Naive thymus-derived CD4-positive, alpha-beta T cell (primary cell): ENCODE measurements at places on chromosomes 5 and 9.
A peak's percentile ranks its signal among the peaks of the same experiment; 100 is the strongest.

DNA sequence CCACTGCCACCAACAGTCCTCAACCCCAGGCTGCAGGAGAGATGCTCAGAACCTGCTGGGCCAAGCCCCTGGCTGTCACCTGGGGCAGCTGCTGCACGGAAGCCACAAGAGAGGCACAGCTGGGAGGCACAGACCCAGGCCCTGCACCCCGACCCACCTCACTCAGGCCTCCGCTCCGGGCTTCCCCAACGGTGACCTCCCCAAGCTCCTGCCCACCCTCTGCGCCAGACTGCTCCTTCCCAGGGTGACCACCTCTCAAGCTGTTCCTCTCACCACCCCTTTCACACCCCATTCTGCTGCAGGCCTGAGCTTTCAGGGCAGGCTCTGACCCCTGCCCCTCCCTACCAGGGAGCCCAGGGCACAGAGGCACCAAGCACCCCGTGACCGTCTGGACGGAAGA is 33.0 kb downstream of the VAV2 start:
- DNase-seq, result no peak

DNA sequence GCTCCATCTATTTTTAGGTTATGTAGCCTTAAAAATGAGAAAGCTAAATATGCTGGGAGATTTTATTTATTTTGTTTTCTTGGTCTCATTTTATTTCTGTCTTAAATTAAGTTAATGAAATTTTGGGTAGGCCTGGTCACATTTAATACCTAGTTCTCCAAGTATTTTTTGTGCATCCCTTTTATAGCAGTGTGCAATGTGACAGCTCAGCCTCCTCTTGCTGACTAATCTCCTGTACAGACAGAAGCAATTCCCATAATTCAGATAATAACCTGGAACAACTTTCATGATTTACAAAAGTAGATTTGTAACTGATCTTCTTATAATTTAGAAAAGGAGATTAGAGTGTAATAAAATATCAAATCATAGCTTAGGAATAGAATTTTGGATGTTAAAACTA is 403.9 kb downstream of the ADGRV1 start:
- no peak for DNase-seq

DNA sequence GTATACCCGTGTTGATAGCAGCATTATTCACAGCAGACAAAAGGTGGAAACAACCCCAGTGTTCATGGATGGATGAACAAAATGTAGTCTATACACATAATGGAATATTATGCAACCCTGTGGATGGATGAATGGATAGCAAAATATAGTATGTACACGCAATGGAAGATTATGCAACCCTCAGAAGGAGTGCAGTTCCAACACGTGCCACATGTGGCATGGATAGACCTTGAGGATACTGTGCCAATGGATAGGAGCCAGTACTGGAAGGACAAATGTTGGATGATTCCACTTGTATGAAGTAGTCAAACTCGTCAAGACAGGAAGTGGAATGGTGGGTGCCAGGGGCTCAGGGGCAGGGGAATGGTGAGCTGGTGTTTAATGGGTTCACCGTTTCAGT is 44.9 kb downstream of the PLEKHG4B start:
- DNase-seq, result no peak

GRCh38 chr5:160377651-160378050 is 7.2 kb upstream of the C1QTNF2 start:
- no peak for DNase-seq

- DNase-seq, result no peak
Measured at GRCh38 chr5:171867786-171868185, 82.2 kb downstream of the SMIM23 start.

DNA sequence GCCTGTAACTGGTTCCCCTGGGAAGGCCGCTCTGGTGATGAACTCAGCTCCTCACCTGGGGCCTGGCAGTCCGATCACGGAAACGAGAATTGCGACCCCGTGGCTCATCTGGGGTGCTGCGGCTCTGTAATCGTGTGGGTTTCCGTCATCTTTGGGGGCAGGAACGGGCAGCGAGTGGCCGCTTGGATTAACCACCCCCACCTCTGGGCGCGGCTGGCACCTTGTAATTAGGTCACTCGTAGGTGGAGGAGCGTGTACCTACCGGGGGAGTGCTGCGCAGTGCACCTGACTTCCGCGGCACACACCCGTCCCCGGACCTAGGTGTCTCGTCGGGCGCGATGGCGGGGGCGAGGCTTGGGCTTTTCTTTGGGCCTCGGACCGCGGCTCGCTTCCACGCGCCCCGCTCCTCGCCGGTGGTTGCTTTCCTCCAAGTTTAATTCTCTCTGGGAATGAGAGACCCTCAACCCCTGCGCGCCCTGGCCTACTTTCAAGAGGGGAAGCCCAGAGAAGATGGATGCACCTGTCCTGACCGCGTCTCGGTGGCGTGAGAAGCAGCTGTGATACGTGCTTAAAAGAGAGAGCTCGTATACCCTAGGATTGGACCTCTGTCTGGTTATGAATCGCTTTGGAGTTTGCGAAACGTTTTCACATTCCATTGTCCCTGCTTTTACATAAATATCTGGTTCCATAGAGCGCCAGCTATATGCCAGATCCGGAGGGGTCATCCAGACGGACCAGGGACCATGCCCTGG is 744 bp upstream of the PPP2CA start:
- DNase-seq, result no peak

- DNase-seq, result peak; percentile 60
Measured at GRCh38 chr9:32378993-32379729, 5.3 kb upstream of the ACO1 start.

DNA sequence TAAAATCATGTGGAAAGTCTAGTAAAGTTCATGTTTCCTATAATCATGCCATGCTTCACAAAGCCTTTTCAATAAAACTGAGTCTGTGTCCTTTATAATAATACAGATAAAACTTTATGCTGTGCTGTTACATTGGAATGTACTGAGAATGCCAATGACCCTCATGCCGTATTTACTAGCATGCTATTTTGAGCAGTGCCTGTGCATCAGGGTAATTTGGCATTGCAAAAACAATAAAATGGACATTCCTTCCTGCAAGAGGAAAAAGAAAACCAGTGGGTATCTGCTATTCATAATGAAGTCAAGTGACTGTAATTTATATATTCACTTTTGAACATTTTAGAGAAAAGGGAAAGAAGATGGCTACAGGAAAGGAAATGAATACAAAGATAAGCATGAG is 159.0 kb downstream of the PBX3 start:
- no peak for DNase-seq

DNA sequence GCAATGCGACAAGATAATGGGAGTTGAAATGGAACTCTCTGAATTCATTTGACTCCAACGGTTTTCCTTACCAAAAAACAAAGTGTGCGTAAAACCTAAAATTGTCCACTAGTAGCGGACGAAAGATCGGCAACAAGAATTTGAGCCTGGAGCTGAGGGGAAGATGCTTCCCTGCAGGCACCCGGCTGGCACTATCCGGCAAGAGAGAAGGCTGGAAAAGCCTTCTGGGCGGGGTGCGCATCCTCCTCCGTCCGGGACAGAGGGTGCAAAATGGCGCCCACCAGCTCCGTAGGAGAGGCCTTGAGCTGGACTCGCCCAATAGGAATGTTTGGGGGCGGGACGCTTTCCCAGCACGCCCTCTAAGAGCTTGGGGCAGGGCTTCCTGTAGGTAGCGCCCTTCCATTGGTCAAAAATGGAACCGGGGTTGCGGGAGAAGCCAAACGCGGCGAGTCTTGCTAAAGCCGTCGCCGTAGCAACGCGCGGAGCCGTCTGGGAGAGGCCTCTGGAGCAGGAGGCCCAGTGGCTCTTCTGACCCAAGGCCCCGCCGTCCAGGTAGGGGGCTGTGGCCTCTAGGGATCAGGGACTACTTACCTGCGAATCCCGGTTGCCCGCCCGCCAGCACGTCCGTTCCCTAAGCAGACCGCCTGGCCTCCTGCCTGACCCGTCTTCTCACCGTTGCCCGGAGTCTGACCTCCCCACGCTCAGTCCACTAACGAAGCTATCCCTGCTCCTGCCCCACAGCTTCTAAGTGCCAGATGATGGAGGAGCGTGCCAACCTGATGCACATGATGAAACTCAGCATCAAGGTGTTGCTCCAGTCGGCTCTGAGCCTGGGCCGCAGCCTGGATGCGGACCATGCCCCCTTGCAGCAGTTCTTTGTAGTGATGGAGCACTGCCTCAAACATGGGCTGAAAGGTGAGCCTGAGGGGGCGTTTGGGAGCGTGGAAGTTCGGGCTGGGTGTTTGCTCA is 9.2 kb downstream of the RUFY1 start:
- peak; percentile 86 for DNase-seq

DNA sequence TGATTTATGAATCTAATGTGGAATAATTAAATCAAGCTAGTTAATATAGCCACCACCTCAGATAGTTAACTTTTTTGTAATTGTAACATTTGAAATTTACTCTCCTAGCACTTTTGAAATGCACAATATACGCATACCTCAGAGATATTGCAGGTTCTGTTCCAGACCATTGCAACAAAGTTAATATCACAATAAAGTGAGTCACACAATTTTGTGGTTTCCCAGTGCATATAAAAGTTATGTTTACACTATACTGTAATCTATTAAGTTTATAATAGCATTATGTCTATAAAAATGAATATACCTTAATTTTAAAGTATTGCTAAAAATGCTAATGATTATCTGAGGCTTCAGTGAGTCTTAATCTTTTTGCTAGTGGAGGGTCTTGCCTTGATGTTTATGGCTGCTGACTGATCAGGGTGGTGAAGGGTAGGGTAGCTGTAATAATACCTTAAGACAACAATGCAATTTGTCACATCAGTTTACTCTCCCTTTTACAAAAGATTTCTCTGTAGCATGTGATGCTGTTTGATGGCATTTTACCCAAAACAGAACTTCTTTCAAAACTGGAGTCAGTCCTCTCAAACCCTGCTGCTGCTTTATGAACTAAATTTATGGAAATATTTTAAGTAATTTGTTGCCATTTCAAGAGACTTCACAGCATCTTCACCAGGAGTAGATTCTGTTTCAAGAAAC is 235.1 kb upstream of the ADAMTSL1 start:
- DNase-seq, result no peak

- DNase-seq, result no peak
Measured at GRCh38 chr9:115964710-115965347, 188.8 kb upstream of the PAPPA start.

DNA sequence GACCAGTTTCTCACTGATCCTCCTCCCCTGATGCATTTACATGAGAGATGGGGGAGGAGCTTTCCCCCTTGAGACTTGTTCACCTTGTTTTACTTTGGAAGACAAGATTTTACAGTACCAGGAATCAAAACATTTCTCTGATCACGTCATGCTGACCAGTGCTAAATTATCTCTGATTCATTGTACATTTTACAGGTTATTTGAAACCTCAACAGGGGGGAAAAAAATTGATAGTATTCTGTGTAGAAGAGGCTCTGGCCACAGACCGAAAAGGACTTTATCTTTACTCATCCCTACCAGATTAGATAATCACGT is 133.9 kb downstream of the GRIA1 start:
- DNase-seq, result no peak

DNA sequence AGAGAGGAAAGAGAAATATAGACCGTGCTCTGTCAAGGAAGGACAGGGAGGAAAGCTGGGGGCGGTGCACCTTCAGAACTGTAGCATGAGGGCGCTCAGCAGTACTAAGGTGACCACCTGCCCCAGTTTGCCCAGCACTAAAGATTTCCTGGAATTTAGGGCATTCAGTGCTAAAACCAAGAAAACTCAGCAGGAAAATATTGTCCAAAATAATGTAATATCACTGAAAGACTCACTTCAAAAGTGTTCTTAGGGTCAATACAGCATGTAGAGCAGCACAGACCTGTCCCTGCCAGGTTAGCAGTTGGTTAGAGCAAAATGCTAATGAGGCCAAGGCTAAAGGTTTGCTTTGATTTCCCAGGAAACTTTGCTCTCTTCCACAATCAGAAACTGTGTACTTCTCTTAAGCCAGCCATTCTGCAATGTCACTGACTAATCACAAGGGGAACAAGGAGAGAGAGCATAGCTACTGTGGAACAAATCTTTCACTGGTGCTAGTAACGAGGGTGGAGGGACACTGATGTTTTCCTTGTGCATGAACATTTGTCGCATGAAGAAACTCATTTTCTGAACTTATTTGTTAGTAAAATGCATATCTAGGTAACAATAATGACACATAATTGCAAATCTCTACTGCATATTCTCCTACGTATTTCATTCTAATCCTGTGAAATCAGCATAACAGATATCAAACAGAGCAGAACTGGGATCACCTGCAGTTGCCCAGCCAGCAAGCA is 53.0 kb upstream of the GRAMD2B start:
- DNase-seq, result no peak

GRCh38 chr5:132222649-132223038 is 5.0 kb downstream of the P4HA2 start:
- no peak for DNase-seq

- no peak for DNase-seq
Measured at GRCh38 chr9:38126730-38127129, 57.7 kb upstream of the SHB start.

DNA sequence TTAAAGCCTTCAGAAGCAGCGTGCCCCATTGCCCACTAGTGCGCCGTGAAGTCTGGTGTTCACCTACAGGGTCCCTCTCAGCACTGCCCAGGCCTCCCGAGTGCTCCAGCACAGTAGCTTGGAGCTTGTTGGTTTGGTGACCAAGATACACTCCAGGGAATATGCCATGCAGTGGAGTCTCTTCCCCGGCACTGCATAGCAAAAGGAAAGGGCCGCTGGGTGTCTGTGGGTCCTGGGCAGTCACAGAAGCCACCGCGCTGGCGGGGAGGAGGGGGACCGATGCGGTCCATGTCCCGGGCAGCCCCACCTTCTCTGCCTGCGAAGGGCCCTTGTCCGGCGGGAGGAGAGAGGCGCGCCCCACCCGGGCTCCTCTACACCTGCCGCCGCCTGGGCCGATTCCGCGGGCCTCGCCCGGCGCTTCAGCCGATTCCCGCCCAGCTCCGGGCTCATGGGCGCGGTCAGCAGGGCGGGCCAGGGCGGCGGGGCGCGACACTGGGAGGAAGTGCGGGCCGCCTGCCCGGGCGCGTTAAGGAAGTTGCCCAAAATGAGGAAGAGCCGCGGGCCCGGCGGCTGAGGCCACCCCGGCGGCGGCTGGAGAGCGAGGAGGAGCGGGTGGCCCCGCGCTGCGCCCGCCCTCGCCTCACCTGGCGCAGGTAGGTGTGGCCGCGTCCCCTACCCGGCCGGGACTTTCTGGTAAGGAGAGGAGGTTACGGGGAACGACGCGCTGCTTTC is at the start of gene SYK:
Gene SYK, plus strand, starts transcription at position 579 of the 732 bp plus-strand sequence. CDS start 42,080 bp downstream, outside the sequence.
- DNase-seq, result no peak

DNA sequence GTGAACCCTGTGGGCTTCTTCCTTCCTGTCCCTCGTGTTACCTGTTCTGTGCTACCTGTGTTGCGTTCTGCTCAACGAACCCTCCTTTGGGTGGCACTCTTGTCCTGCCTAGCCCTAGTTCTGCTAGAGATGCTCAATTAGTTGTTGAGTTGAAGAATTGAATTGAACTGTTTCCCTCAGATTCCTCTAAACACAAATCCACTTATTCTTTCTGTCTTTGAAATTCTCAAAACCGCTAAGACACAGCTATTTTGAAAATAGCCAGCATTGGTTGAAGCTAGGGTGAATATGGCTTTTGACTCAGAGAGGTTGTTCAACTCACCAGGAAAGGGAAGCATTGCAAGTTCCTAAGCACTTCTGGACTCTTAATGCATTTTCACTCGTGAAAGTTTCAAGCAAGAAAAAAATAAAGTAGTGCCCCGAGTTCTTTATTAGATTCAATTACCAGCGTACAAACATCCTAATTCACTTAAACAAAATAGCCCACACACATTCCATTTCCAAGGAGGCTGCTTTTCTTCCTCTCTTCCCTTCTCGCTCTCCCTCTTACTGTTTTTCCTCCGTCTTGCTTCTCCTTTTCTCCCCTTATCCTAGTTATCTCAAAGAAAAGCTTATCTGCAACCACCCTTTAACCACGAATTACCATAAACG is 642 bp upstream of the ITGA1 start:
- DNase-seq, result peak; percentile 39
